Activated CD4-positive, alpha-beta T cell treated with anti-CD3 and anti-CD28 coated beads for 4 hours (primary cell): ENCODE measurements at places on chromosomes 5 and 9.

DNA sequence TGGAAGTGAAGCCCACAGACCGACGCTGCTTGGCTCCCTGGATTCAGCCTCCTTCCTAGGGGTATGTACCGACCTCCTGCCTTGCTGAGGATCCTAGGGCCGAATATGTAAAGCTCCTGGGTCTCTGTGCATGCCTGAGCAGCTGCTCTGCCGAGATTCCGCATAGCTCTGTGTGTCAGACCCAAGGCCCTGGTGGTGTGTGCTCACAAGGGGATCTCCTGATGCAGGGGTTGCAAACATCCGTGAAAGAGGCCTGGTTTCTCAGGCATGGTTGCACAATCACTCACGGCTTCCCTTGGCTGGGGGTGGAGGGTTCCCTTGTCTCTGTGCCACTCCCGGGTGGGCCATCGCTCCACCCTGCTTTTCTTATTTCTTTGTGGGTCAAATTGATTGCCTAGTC, 19.9 kb upstream of the SVEP1 start:
- no peak for DNase-seq

DNA sequence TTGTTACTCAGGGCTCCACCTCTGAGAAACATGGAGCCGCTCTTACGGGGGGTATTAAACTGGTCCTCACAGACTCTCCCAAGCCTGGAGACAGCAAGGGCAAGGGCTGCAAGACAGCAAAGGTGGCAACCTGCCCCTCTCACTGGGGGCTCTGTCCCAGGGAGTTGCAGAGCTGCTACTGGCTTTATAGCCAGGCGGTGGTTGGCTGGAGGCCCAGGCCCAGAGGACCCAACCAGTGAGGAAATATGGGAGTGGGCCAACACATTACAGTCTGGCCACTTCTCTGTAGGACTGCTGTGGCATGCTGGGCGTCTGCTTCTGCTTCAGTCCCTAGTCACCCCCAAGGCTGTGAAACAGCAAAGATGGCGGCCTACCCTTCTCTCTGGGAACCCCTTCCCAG, 597.2 kb downstream of the LRRC70 start:
- DNase-seq, result no peak

- no peak for DNase-seq
These were observed 199.4 kb downstream of the MEF2C start for GRCh38 chr5:88683506-88684135.

GRCh38 chr9:36800455-36800854, 227.8 kb downstream of the MELK start:
- DNase-seq, result no peak

- no peak for DNase-seq
These were observed 1.3 kb downstream of the SLC35D2 start for GRCh38 chr9:96382175-96382574.

DNA sequence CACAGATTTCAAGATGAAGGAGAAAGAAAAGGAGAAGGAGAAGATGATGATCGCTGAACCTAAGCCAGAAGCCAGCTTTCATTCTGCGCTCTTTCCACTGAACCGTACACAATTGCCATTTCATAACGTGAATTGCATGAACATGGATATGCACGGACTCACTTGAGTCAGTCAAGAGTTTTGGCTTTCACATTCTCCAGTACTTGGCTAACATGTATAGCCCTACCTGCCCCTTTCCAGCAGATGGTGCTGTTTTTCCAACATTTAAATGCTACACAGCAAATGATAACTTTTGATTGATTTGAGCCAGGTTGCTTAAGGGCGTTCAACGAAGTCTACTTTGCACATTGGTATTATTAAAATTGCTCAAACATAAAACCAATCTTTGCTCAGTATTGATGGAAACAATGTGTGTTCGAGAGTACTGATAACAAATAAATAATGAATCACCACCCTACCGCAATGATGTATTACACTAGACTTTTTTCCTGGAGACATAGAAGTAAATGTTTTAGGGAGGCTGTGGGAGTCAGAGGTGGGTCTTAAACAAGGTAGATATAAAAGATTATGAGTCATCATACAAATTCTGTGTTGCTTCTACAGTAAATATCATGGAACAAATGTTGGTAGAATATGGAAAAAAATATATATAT, 196.4 kb downstream of the TRPM3 start:
- DNase-seq, result no peak

DNA sequence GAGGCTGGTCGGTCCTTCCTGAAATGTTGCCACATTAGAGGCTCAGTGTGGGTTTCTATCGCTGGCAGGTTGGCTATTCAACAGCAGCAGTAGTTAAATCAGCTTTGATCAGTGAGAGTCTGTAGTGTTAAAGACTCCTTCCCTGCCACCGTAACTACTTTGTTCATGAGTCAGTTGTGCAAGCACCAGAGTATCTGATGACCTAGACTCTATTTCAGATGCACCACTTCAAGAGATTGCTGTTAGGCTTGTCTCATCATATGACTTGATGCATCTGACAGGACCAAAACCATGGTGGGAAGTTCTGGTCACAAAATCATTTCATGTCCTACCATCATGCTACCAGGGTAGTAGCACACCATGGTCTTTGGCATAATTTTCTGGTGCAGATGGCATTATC, 482.7 kb upstream of the MPDZ start:
- DNase-seq, result no peak

DNA sequence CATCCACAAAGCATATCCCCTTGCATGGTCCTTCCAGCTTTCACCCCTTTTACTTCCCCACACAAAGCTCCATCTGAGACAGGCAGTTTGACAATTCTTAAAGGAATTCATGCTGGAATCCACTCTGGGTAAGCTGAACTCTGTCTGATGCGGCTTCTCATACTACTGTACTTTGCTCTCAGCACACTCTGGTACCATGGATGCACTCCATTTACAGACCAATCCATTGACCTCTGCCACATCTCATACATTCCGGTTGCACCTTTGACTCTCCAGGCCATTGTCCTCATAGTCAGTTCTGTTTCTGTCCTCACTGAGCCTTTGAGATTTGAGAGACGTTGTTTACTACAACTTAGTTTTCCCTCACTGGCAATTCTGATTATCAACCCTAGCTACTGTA, 12.2 kb downstream of the SPATA9 start:
- DNase-seq, result no peak

DNA sequence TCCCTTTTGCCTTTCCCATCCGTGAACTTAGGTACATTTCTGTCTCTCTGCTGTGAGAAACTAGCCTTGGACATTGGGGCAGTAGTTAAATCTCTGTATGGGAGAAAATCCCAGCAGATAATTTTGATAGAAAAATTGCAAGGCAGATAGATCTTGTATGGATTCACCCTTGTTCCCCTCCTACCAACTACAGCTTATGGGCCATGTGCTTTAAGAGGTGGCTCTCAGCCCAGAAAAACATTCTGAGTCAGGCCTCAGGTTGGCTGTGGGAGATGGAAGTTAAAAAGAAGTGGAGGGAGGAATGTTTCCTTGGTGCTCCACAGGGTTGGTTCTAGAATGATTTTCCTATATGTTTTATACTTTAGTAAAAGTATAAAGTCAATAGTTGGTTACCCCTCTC, 1.4 kb upstream of the KDM3B start:
- no peak for DNase-seq

DNA sequence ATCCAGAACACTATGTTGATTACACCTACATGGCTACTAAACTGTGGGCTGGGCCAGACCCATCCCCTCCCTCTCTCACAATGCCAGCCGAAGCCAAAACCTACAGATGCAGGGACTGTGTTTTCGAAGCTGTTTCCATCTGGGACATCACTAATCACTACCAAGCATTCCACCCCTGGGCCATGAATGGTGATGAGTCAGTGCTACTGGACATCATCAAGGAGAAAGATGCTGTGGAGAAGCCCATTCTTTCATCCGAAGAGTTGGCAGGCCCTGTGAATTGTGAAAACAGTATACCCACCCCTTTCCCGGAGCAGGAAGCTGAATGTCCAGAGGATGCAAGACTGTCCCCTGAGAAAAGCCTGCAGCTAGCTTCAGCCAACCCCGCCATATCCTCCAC, 65.0 kb downstream of the ZNF462 start:
- no peak for DNase-seq

DNA sequence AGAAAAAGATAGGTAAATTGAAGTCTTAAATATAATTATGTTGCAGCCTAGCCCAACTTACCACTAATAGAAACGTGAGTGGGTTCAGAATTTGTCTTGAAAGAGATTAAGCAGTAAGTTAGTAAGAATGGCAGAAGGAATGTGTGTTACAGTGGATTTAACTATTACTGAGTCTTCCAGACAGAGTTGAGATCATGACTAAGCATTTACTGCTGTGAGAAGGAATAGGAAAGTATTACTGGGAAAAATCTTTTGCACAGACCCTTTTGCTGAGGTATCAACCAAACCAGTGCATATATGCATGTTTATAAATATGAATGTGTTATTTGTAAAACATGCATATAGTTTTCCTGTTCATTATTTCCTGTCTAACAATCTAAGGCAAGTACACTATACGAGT, 112.8 kb upstream of the EFNA5 start:
- no peak for DNase-seq

- no peak for DNase-seq
These were observed 390.3 kb upstream of the MEF2C start for GRCh38 chr5:89273289-89273688.

DNA sequence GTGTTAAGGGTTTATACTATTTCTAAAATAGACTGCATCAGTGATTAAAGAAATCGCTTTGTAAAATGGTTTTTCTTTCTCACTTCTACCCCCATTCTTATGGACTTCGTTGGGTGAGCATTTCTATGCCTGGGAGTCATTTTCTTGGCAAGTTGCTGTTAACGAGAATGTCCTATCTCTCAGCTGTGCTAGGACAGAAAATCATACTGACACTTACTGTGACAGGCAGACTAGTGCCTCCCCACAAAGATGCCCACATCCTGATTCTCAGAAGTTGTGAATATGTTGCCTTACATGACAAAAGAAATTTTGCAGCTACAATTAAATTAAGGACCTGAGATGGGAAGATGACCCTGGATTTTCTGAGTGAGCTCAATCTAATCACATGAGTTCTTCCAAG, 65.1 kb upstream of the NMUR2 start:
- no peak for DNase-seq

GRCh38 chr5:89343666-89344065, 460.7 kb upstream of the MEF2C start:
- no peak for DNase-seq

DNA sequence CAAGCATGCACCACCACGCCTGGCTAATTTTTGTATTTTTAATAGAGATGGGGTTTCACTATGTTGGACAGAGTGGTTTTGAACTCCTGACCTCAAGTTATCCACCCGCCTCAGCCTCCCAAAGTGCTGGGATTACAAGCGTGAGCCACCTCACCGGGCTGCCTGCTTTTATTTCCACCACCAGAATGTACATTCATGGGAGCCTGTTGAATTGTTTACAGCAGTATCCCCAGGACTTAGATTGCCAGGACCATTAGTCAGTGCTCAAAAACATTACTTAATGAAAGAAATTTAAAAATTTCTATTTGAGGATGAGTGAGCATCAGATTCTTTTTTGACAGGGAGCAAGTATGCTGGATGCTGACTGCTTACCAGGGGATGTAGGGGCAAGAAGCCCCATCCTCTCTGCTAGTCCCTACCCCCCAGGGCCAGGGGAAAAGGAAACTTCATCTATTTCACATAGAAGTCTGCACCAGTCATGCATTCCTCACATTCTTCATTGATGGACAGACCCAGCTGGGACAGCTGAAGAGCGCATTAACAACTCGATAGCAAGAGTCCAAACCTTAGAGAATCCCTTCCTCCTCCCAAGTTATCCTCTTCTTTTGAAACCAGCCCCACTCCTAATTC, 10.3 kb upstream of the RGMB start:
- DNase-seq, result no peak

DNA sequence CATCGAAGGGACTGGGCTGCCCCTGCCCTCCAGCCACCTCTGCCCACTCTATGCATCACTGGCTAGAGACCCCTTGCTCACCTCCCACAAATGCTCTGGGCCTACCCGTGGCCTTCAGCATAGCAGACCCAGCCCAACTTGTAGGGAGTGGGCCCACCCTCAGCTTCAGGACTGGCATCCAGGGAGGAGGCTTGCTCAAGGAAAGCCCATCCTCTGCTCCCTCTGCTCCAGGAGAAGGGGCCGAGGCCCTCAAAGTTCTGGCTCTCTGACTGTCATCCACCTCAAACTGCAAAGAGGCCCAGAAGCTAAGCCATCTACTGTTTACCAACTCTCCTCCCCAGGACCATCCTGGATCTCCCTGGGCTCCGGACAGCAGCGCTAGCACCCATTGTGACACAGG, 84.5 kb downstream of the C5orf15 start:
- DNase-seq, result no peak

GRCh38 chr5:150577378-150578139, 62.9 kb upstream of the SYNPO start:
- DNase-seq, result no peak

GRCh38 chr5:98424681-98425450, 348.6 kb upstream of the RGMB start:
- DNase-seq, result no peak

DNA sequence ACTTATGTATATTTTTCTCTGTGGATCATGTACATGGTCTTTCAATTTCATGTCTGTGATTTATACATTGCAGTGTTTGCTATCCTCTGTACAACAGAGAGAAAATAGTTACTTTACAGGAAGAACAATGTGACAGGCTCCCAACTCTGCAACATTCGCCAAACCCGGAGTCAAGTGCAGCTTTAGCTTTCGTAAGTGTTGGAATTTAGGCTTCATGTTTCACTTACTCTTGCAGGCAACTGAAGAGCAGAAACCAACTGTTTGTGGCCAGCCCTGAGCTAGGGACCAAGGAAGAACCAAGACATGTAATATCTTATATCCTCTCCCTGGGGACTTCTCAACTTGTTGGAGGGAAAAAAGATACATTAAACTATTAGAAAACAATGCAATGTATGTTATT, 147.9 kb downstream of the C5orf15 start:
- no peak for DNase-seq

- DNase-seq, result no peak
These were observed 9.2 kb upstream of the CFAP95 start for GRCh38 chr9:69811351-69811868.

GRCh38 chr5:65144136-65144871, 337.4 kb downstream of the ADAMTS6 start:
- DNase-seq, result no peak

DNA sequence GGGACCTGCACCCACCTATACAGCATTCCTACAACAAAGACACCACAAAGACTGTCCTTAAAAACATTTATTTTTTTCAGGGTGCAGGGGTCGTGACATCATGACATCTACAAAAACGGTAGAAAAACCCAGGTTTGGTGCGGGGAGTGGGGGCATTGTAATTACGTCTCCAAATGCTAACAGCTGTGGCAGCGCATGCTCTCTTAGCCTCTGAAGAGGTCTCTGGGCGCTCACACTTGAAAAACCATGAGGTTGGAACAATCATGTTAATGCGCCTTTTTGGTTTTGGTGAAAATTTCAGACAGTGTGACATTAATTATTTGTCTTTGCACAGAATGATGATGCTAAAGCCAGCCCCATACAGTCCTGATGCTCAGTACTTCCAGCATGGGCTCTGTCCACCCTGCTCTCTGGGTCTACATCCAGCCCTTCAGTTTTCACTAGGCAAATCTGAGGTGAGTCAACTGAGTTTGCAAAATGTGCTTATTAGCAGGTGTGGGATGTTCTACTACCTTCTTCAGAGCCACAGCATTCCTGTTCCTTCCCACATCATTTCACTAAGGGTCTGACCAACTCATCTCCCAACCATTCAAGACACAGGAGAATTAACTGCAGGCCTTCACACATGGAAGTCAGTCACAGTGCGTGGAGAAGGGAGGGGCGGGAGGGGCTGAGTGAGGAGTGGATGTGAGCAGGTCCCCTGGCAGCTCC, 14.1 kb downstream of the ALDH1B1 start:
- no peak for DNase-seq
